ENCODE measurements at places on chromosomes 3 and 15.

- DNase-seq = no peak
These were observed 656.3 kb downstream of the ROBO1 start for GRCh38 chr3:79111375-79112052.

DNA sequence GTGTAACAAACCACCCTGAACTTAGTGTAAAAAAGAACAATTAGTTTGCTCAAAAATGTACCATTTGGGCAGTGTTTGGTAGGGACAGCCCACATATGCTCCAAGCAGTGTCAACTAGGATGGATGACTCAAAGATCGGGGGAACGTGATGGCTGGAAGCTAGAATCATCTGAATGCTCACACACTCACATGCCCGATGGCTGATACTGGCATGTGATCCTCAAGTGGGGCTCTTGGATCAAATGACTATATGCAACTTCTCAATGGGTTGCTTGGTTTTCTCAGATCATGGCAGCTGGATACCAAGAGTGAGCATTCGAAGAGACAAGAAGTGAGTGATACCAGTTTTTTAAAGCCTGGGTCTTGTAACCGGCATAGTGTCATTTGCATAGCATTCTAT is 335.9 kb upstream of the KCNMB2 start:
- no peak for DNase-seq

GRCh38 chr3:185056908-185057307 is 96.0 kb downstream of the C3orf70 start:
- DNase-seq = no peak

- no peak for DNase-seq
These were observed 35.2 kb downstream of the LRIG1 start for GRCh38 chr3:66465587-66465986.

GRCh38 chr3:66816090-66816761 is 181.9 kb upstream of the KBTBD8 start:
- peak; percentile 14 for DNase-seq

DNA sequence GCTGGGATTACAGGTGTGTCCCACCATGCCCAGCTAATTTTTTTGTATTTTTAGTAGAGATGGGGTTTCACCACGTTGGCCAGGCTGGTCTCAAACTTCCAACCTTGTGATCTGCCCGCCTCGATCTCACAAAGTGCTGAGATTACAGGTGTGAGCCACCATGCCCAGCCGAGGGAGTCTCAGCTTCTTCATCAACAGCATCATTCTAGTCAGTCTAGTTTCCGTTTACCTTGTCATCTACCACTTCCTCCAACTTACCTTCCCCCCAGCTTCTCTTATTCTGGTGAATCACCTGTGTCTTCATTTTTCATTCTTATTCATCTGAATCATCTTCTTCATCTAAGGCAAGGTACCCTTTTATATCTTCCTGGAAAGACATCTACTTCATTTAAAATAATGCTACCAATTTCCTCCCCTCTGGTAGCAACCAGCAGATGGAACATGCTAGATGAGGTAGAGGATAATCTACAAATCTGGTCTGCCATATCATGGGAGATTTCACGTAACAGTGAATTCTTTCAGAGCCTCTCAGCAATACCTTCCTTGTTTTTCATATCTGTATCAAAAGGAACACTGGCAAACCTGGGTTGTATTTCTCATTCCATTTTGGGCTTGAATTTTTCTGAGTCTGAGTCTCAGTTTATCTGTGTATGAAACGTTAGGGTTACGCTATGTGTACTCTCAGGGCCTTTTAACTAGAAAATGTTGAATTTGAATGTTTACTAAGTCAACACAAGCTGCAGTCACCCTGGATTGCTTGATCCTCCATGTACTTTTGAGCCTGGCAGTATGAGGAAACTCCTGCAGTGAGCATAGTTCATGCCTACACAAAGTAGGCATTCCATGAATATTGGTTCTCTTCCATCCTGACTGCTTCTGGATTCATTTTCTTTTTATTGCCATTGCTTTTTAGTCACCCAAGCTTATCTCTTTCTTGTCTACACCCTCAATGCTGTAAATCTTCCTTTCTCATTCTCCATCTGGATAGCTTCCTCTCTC is 16.8 kb downstream of the LPP start:
- no peak for DNase-seq

DNA sequence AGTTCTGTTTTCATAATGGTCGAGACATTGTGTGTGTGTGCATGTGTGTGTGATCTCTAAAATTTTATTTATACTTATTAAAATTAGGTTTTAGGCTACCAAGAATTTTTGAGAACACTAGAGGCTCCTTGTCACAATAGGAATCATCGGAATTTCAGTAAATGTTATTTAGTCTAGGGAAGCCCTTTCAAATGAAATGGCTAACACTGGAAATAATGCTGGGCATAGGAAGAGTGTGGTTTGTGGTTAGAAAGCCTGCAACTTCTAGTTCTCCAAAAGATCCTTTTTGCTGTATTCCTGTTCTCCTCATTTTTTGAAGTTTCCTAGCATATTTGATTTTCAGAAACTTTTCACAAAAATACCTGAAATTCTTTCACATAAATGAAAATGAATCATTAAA is 92.5 kb upstream of the MBNL1 start:
- DNase-seq = no peak

DNA sequence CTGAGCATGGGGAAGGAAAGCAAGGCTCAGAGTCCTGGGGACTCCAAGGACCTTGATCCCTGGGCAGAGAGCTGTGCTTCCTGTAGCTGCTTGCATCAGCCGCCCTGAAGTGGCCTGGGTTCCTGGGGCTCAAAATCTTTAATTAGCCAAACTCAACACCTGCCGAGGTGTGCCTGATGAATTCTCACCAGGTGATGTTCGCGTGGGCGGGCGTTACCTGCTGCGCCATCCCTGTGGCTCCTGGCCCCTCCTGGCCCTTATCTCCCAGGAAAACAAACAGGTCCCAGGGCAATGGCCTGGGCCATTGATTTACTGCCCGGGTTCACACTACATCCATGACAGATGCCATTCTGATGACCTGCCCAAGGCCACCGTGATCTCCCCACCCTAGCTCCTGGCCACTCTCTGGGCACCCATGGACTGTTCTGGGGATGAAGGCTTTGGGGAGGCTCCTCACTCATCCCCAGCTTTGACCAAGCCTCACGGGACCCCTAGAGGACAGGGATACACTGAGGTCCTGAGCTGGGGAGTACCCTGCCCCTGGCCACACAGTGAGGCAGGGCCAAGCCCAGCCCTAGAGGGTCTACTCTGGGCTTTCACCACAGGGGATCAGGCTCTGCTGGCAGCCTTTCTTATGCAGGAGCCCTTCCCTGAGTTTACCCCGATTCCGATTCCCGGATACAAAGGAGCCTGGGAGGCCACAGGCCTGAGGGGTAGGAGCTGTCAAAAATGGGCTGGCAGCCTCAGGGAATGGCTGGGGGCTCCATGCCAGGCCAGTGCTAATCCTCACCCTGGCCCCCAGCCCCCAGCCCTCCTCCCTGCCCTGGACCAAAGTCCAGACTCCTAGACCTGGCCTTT is 5.7 kb downstream of the SLC38A3 start:
- no peak for DNase-seq

DNA sequence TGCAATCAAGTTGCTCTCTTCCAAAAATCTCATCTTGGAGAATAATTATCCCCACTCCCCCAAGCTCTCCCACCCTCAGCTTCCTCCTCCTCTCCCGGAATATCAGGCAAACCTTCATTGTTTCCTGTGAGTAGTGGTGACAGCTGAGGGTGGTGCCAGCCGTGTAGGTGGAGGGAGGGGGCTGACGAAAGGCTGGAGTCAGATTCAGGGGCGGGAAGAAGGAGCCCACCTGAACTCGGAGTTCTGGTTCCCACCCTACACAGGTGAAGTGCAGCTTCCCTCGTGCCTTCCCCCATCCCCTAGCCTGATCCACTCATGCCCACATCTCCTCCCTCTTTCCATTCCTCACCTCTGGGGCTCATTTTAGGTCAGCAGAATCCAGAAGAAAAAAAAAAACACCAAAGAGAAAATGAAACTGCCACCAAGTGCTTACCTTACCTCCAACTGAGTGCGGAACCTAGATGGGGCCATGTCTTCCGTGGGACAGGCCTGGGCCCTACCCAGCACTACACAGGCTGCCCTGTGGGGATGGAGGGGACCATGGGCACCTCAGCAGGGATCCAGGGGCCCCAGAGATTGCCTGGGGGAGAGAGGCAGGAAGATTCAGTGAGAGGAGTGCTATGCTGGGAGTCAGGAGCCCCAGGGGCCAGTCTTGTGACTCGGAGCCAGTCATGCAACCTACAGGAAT is 81.3 kb downstream of the ADCY5 start:
- DNase-seq = no peak

- peak; percentile 56 for DNase-seq
These were observed 281.0 kb upstream of the TBL1XR1 start for GRCh38 chr3:177478170-177478867.

DNA sequence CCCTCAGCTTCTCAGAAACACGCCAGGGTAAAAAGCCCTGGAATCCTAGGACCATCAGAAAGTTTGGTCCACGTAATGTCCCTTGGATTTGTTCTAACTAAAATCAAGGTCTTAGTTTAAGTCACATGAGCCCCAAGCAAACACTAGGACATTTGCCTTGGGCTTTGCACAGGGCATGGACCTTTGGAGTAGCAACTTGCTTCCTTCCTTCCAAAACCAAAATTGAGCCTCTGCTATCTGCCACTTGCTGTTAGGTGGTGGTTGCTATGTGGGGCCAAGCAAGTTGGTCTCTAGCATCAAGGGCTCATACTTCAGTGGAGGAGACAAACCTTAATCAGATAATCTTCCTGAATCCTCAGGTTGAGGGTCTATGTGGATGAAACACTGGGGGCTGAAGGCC is 4.0 kb upstream of the DAG1 start:
- no peak for DNase-seq

DNA sequence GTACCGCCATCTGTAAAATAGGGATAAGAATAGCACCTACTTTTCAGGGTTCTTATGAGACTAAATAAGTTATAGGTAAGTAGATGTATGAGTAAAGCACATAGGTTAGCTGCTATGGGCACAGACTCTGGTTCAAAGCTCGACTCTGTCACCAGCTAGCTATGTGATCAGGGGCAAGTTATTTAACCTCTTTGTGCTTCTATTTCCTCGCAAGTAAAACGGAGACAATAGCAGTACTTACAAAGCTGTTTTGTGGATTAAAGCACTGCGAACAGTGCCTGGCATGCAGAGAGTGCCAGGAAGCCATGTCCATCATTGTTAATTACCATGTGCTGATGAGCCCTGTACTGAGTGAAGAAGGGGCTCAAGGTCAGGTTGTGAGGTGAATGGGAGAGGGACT is 1.9 kb downstream of the LAMP3 start:
- no peak for DNase-seq

DNA sequence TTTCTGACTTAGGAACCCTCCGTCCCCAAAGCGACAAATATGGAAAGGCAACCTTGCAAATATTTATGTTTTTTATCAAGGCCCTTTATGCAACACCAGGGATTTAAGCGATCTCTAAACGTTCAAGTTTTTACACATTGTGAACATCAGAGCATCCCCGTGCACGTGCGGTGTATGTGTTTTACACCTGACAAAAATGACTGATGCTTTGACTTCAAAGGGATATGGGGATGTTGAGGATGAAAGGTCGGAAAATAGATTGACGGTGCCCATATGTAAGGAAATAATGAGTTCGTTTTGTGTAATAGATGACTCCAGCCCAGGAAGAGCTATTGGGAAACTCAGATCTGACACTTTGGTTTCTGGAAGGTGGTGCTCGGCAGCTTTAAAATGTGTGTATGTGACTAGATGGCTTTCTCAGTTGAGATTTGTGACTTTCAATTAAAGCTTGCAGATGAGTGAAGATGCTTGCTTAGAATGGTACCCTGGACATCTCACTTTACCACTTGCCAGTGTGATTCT is 866 bp downstream of the SLC49A4 start:
- DNase-seq = no peak

DNA sequence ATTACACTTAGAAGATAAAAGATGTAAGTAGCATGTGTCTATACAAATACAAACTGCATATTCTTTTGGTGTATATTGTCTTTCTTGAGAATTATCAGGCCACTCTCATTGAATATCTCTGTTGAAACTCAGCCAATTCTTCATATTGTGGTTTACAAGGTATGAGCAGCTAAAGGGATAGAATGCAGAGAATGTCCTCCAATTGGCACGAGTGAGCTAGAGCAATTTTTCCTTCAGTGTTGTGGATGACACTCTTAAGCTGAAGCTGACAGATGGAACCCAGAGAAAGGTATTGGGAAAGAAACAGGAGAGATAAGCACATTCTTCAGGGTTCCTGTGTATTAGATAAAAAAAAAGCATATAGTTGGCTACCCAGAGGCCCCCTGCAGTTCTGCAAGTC is 453.1 kb downstream of the EPHA3 start:
- DNase-seq = no peak
